ENCODE measurements at places on chromosomes 12 and 14.

DNA sequence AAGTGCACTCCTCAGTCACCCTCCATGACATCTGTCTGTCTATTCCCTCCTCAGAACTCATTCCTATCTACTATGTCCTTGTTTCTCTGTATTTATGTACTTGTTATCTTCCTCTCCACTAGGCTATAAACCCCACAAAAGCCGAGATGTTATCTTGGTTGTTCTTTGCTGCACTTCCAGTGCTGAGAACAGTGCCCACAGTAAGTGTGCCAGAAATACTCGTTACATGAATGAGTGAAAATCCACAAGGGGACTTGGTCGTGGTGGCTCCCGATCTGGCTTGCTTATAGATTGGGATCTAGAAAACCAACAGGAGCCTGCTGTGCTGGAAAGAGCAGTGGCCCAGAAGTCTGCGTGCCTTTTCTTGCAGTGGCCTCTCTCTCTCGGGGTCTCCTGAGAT lies 111.9 kb upstream of the PRMT8 start:
- no peak for DNase-seq

- peak; percentile 7 for DNase-seq
These were observed 33.6 kb upstream of the HNF1A start for GRCh38 chr12:120944645-120945217.

DNA sequence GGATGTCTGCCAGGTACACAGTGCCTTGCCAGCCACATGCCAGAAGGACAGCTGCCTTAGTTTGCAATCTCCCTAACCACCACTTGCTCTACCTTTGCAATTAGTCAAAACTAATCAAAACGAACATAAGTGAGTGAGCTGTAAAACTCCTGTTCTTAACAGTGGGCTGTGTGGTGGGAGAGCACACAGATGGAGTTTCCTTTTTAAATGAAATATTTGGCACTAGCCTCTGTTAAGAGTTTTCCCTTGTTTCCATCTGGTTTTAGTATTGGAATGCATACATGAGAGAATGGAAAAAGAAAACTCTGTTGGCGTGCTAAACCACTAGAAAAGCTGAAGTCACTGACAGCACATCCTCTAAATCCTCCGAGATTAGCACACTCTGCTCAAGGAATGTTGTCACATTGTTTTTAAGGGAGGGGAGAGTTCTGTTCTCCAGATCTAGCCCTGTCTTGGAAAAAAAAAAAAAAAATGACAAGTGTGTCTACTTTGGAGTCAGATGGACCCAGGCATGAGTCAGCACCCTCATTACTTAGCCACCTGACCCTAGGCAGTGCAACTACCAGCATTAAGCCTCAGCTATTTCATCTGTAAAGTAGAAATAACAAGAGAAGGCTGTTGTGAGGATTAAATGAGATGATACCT lies 83.9 kb downstream of the STXBP6 start:
- DNase-seq, result peak; percentile 90

DNA sequence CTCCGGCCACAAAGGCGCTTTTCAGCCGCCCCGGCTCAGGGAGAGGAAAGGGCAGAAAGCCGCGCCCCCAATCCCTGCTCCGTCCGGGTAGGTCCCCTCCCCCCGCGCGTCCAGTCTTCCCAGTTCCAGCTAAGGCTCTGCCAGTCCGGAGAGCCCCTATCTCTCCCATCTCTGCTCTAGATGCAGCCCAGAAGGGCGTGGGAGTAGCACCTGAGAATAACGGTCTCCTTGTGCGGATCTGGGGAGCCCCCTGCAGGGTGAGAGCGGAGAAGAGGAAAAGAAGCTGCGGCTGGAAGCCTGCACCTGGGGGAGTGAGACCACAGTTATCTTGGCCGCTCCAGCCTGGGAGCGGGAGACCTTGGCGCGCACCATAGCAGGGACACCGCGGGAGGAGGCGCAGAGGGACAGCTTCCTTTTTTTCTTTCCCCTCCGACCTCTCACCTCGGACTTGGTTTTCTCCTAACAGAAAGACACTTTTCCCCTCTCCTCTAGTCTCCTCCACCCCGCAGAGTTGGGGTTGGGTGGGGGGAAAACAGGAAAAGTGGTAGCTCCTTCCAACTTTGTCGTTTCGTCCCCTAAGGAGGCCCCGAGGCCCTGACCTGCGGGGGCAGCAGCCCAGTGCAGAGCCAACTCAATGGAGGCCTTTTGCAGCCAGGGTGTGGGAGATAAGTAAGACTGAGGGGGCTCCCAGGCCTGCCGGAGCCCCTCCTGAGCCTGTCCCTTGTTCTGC lies 2.4 kb downstream of the DHH start:
- DNase-seq, result no peak

- DNase-seq, result no peak
These were observed 67.1 kb downstream of the CPNE8 start for GRCh38 chr12:38838056-38838850.

Measured in fibroblast of skin of left quadriceps (primary cell).